ENCODE measurements at places on chromosomes 7 and 10.

- DNase-seq = no peak
Observed at GRCh38 chr7:105157278-105157677, 143.3 kb downstream of the KMT2E start.

GRCh38 chr7:28224675-28225074, 44.1 kb upstream of the JAZF1 start:
- no peak for DNase-seq

DNA sequence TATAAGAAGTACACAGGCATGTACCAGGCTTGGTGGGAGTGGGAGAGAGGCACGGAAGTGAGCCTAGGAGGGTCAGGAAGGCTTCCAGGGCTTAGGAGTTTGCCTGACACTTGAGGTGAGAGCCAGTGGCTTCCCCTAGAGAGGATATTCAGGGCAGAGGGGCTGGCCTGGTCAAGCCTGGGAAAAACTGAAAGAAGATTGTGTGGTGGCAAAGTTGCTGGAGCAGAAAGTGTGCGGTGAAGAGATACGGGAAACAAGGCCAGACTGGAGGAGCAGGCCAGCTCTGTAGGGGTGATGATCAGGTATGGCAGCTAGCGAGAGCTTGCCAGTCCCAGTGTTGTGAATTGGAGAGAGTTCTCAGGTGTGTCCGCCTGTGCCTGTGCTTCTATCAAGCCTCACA, 129.9 kb downstream of the CCNY start:
- DNase-seq = no peak

DNA sequence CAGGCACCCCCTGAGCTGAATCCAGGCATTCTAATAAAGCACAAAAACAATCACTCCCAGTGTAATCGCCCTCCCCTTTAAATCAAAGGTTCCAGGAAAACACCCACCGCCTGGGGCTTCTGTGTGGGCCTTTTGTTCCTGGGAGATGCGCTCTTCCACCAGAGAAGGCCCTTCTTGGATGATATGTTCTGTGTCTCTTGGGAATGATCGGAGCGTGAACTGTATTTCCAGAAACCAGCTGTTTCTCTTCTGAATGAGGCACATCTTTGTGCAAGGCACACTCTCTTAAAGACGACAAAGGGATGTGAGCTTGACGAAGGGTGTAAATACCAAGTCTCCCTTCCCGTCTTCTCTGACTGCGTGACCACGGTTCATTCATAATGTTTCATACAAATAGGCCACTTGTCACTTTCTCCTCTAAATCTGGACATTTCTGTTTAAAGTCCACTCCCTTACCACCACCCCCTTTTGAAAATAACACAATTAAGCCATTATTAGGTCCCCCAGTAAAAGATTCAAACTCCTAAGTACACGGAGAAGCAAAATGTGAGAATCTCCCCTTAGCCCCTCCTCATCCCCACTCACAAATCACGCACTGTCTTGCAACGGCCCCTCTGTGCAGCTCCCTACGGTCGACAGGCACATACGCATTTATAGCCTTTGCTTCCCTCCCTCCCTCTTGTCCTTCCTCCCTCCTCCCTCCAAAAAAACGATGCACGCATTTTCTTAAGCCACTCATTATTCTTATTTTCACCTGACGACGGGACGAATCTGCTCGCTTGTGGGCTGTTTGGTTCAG, 45.6 kb upstream of the ENO4 start:
- no peak for DNase-seq

- DNase-seq = no peak
Observed at GRCh38 chr10:9437131-9437530, 1382.6 kb downstream of the GATA3 start.

DNA sequence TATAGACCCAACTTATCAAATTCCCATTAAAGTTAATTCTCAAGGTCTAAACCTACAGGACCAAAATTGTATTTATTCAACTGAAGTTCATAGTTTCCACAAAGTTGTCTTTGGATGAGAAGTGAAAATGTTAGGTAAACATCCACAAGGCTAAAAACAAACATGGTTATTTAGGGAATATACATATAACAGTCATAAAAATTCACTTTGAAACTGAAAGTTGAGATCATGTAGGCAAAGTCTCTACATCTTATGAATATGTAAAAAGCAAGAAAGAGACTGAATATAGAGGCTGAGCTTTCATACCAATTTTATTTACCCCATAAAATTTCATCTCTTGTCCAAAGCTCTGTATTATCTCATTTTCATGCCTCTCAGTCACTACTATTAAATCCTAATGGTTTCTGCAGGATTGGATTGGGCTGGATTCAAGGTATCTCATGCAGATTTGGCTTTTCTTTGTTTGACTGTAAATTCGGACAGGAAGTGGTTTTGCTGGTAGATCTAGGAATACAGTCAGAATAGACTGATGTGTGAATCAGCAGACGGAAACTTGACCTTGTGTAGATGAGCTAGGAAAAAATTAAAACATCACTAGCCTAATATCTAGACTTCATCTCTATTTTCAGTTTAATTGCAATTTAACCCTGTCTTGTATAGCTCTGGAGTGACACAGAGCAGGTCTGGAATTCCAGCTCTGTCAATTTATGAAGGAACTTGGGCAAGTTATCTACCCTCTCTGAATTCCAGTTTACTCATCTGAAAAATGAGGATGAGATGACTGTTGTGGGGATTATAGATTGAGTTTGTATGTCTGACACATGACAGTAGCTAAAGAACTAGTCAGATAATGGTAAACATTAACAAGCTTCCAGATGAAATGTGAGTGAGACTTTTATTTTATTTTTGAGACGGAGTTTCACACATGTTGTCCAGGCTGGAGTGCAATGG, 27.3 kb upstream of the SKAP2 start:
- DNase-seq = no peak

All from GM12864 (cell line).